HEK293T (cell line): ENCODE measurements at places on chromosomes 1 and 21.

GRCh38 chr1:234316486-234316885 lies 56.8 kb upstream of the COA6 start:
- DNase-seq, result no peak

GRCh38 chr1:174157157-174157806 lies 2.0 kb upstream of the RABGAP1L start:
- no peak for DNase-seq

GRCh38 chr1:65265651-65266351 lies 43.5 kb upstream of the DNAJC6 start:
- DNase-seq, result peak; percentile 69

- DNase-seq, result no peak
Measured at GRCh38 chr1:95655321-95656020, 421.5 kb downstream of the RWDD3 start.

- DNase-seq, result peak; percentile 85
Measured at GRCh38 chr1:21647431-21648351, 21.5 kb downstream of the RAP1GAP start.

- DNase-seq, result no peak
Measured at GRCh38 chr1:100699744-100700143, 19.8 kb upstream of the VCAM1 start.

DNA sequence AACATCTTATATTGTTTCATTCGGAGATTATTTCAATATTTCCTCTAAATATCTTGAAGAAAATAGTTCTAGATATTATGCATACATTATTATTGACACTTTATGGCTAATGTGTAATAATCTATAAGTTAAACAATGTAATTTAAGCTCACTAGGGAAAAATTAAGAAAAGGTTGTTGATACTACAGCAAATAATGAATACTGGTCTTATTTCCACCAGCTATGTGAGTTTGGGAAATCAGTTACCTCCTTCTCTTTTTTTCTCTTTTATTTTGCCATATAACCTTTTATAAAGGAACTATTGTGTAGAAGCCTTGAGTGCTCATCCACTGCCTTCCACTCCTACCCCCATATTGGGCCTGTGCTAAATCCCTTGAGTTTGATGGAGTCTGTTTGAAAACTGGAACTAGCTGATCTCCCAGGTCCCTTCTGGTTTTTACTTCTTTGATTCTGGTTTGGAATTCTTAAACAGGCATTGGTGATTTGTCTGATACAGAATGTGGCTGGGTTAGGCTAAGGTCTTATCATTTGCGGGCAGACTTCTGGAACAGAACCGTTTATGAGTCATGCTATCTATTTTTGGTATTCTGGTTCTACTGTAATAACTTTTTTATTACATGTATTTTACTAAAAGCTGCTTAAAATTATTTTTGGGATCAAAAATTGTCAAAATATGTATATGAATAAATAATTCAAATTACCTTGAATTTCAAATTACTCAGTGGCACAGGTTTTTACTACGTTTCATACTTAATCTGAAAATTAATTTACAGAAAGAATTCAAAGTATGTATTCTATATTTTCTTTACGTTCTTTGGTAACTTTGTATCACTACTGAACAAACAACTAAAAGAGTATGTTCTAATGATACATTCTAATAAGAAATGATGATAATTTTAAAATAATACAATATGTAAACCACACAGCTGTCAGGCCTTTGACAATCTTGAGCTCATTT lies 5.0 kb upstream of the CDC14A start:
- no peak for DNase-seq

DNA sequence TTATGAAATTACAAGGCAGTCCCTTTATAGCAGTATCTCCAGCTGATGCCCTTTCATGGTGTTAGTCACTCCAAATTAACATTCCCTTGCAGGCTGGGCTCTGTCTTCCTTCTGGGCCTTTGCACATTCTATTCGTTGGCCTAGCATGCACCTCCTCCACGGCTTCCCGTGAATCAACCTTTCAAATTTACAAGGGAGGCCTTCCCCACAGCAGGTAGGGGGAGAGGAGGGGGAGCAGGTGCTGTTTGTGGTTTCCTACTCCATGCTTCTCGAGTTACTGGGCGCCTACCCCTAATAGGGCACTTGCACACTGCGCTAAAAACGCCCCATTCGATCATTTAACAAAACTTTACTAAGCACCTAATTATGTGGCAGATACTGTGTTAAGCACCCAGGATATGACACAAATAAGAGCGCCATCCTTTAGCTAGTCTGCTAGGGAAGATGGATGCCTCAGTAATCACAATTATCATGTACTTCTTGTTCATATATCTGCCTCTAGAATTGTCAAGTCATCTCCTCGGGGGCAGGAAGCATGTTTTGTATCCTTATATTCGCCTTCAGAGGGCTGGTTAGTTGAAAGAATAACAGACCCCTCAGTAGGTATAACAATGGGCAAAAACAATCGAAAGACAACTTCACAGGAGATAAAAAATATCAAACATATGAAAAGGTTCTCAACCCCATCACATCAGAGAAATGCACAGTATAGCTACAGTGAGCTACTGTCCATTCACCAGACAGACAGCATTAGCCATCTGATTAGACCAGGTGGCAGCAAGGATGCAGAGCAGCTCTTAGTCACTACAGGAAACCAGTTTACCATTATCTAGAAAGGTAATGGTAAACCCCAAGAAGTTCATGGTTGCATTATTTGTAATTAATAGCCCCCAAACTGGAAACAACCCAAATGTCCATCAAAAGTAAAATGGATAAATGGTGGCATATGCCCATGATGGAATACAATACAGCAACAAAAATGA lies 1.7 kb upstream of the ADAR start:
- DNase-seq, result no peak

DNA sequence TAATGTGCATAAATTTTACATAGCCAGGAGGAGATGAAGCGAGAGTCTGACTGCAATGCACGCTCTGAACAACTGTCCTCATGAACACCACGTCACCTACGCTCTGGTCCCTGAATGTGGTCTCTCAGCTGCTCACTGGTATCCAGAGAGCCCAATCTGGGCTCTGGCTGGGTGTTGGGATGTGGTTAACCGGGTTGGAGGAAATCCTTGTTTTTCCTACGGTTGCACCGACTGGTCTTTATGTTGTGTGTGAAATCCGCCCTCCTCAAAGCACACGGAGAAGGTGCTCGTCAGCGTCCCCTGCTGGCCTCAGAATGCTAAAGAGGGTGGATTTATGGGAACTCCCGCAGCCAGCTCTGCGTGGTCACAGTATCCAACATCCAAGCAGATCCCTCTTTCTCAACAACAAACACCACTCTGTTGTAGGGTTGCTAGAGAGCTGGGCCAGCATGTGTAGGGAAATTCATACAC lies 51.8 kb upstream of the FAM89A start:
- peak; percentile 87 for DNase-seq

- no peak for DNase-seq
Measured at GRCh38 chr1:41286486-41286885, 44.4 kb upstream of the SCMH1 start.

DNA sequence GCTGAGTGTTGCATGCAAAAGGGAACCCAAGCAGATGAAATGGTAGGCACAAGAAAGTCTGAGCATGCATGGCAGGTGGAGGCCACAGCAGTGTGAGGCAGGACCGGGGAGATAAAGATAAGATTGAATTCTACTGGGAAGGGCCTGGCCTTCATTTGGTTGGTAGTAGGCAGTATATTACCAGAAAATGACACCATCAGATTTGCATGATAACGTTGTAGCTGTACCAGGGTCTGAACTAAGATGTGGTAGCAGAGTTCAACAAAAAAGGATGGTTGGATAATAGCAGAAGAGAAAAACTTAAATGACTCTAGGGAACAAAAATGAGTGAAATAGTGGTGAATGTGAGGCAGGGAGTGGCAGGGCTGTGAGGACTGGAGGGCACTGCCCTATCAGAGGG lies 75.6 kb upstream of the DNAJC6 start:
- DNase-seq, result no peak

- peak; percentile 55 for DNase-seq
Measured at GRCh38 chr1:186985889-186986491, 157.2 kb downstream of the PLA2G4A start.

DNA sequence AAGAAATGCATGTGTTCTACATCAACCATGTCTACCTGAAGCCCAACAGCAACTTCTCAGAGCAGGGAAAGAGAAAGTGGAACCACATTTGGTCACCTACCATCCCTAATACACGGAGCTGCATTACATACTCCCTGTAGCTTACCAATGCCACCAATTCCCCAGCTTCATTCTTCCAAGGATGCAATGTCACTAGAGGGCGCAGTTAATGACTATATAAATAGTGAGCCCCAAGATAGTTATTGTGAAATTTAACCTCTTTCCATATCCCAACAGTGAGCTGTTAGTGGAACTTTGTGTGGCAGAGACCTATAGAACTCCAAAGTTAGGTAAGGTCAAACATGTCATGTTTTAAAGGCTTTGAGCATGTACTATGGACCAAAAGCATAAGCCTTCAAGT lies 618.3 kb downstream of the SMYD3 start:
- no peak for DNase-seq

DNA sequence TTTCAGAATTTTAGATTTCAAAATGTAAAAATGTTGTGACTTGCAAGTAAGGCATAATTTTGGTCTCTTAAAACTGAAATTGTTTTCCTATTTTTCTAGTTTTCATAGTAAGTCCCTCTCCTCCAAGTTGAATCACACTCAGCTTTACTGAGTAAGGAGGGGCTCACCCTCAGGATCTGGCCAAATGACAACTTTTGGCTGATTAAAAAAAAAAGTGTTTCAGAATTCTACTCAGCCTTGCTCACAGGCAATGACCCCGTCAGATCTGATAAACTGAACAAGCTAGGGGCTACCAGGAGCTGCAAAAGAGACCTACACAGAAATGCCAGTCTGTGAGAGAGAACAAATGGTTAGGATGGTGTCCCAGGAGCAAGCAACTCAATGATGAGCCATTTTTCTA lies 159.8 kb downstream of the PBX1 start:
- DNase-seq, result no peak

DNA sequence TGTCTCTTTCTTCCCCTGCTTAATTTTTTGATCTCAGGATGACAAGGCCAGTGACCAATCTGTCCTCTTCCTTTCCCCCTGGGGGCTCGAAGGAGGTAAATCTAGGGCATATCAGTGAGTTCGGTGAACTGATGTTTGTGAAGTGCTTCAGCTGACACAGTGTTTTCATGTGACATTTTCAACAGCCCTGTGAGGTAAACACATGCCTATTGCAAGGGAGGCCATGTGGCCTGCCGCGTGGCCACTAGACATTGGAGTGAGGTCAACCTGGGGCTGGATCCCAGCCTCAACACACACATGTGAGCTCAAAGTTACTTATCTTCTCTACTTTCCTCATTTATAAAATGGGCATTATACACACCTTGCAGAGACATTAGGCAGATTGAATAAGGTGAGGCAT lies 126.3 kb downstream of the PLPP3 start:
- no peak for DNase-seq

- DNase-seq, result no peak
Measured at GRCh38 chr21:34869545-34869944, 179.6 kb downstream of the RUNX1 start.
